Activated T-cell treated with anti-CD3 and anti-CD28 coated beads, Interleukin-2, amount 50 U/mL, for 72 hours (primary cell): ENCODE measurements at places on chromosomes 2 and 18. TPM values are rescaled to one million over a fixed set of nuclear protein-coding genes. Genes with fewer than 3 reads are reported as not detected.
A peak's percentile ranks its signal among the peaks of the same experiment; 100 is the strongest.

GRCh38 chr2:158213773-158214172 lies 112.1 kb downstream of the UPP2 start:
- no peak overlapping the region for H3K4me3 ChIP-seq
- peaks cover 14% of the 10 kb centered on the region for H3K27me3 ChIP-seq
- H3K36me3 ChIP-seq: no peaks in the 10 kb centered on the region
- no peak overlapping the region for H3K27ac ChIP-seq
- DNase-seq: no peak

The SLC19A3 gene
- not detected for total RNA-seq

DNA sequence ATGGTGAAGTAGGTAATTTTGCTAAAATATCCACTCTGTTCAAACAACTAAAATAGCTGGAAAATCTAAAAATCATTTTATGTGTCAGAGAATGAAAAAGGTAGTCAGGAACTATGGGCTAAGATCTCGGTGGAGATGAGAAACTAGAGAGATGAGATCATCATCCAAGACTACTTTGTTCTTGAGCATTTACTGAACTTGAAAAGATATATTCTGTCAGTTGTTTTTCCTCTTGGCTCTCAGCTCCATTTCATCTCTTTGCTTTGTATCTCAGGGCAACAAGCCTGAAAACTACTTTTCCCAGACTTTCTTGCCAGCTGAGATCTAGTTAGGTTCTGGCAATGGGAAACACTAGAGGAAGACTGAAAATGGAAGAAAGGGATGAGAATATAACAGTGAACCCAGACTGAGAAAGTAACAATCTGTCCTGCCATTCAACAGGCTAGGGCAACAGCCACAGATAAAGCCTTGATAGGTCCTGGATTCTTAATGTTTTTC lies 346.2 kb upstream of the MEX3C start:
- no peaks in the 10 kb centered on the region for H3K4me1 ChIP-seq
- H3K27ac ChIP-seq: no peak overlapping the region
- no peak overlapping the region for H3K4me3 ChIP-seq
- H3K27me3 ChIP-seq: peaks cover 6% of the 10 kb centered on the region
- no peak for DNase-seq

DNA sequence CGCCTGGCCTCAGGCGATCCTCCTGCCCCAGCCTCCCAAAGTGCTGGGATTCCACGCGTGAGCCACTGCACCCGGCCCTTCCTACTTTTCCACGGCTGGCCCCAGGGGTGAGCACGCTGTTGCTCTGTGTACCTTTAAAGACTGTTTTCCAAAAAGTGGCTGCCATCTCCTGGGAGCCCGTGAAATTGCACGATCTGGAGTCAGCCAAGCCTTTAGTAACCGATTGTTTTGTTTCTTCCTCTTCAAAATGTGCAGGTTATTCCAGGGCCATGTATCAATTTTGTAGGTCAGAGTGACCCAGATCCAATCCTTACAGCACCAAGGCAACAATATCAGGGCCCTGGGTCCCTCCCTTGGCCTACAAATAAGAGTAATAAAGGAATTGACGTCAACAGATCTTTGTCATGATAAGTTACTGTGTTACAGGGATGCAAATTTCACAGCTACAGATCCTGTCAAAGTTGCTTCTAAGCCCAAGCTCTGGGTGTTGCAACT lies 135.6 kb upstream of the ZNF236 start:
- DNase-seq: peak; percentile 14
- H3K4me1 ChIP-seq: peaks cover 26% of the 10 kb centered on the region
- H3K4me3 ChIP-seq: peak overlapping the region; percentile 59
- H3K27me3 ChIP-seq: peaks cover 44% of the 10 kb centered on the region

GRCh38 chr2:101120124-101120996 lies 30.8 kb downstream of the TBC1D8 start:
- DNase-seq: no peak
- H3K4me3 ChIP-seq: no peak overlapping the region
- no peak overlapping the region for H3K27ac ChIP-seq
- no peaks in the 10 kb centered on the region for H3K36me3 ChIP-seq
- no peaks in the 10 kb centered on the region for H3K27me3 ChIP-seq

The TUBB8B gene
- total RNA-seq: not detected

- peaks cover 8% of the 10 kb centered on the region for H3K36me3 ChIP-seq
- no peak overlapping the region for H3K27ac ChIP-seq
- H3K27me3 ChIP-seq: no peaks in the 10 kb centered on the region
Observed at GRCh38 chr18:76405681-76406356, 89.2 kb downstream of the ZNF516 start.

The KCNJ3 gene
- total RNA-seq: not detected

- H3K36me3 ChIP-seq: no peaks in the 10 kb centered on the region
- no peak overlapping the region for H3K4me3 ChIP-seq
- H3K27me3 ChIP-seq: no peaks in the 10 kb centered on the region
- no peak for DNase-seq
- no peak overlapping the region for H3K27ac ChIP-seq
- no peaks in the 10 kb centered on the region for H3K4me1 ChIP-seq
Observed at GRCh38 chr2:186927185-186927866, 78.4 kb upstream of the ZSWIM2 start.

DNA sequence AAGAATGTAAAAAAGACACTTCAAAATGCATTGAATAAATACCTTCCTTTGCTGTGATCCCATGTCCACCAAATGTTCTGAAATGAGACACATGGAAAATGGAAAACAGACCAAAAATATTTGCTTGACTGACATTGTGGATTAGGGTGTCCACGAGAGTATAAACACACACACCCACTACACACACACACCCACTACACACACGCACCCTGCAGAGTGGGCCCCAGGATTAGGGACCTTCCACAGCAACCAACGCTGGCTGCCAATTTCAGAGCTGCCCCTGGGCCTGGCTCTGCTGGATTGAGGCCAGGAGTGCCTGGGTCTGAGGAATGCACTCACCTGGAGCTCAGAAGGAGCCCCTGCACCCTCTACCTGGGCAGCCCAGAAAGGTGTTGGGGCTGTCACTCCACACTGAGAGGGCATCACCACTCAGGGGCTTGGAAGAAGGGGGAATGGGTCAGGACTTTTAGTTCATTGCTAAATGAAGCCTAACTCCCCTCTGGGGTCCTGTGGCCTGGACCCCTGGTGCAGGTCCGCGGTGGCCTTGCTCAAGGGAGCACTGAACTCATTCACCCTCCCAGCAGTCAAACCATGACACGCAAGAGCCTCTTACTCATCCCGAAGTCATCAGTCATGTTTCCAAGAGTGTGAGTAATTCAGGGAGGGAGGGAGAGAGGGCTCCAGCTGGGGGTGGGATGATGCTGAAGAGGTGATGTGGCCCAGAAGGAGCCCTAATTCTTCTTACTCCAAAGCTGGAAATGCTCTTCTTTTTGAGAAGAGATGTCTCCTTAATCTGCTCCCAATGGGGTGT lies 50.2 kb upstream of the PLB1 start:
- H3K4me3 ChIP-seq: peak overlapping the region; percentile 76
- no peaks in the 10 kb centered on the region for H3K27me3 ChIP-seq
- peak; percentile 83 for DNase-seq
- peaks cover 2% of the 10 kb centered on the region for H3K36me3 ChIP-seq

DNA sequence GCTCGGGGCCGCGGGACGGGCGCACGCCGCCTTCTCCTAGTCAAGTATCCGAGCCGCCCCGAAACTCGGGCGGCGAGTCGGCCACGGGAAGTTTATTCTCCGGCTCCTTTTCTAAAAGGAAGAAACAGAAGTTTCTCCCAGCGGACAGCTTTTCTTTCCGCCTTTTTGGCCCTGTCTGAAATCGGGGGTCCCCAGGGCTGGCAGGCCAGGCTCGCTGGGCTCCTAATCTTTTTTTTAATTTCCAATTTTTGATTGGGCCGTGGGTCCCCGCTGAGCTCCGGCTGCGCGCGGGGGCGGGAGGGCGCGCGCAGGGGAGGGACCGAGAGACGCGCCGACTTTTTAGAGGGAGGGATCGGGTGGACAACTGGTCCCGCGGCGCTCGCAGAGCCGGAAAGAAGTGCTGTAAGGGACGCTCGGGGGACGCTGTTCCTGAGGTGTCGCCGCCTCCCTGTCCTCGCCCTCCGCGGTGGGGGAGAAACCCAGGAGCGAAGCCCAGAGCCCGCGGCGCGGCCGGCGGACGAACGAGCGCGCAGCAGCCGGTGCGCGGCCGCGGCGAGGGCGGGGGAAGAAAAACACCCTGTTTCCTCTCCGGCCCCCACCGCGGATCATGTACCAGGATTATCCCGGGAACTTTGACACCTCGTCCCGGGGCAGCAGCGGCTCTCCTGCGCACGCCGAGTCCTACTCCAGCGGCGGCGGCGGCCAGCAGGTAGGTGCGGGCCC lies 617 bp downstream of the FOSL2 start:
- no peak overlapping the region for H3K4me3 ChIP-seq
- H3K27ac ChIP-seq: peak overlapping the region; percentile 33
- H3K27me3 ChIP-seq: no peaks in the 10 kb centered on the region
- H3K36me3 ChIP-seq: peaks cover 11% of the 10 kb centered on the region

DNA sequence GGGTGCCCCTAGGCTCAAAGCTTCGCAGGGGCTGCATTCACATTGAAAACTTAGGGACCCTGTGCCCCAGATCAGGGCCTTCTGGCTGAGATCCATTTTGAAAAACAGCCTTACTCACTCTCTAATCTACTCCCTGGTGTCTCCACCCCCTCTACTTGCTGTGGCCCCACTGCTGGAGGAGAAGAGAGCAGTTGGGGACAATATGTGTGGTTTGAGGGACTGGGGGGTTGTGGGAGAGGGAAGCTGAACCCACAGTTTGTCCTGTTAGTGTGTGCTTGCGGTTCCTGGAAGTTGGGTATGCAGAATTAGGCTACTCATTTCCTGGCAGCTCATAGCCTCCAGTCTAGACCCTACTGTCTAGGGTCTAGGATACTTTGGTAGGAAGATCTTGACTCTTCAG lies 211.4 kb downstream of the PRKCE start:
- peaks cover 43% of the 10 kb centered on the region for H3K4me1 ChIP-seq
- H3K27ac ChIP-seq: no peak overlapping the region
- no peak overlapping the region for H3K4me3 ChIP-seq
- H3K36me3 ChIP-seq: no peaks in the 10 kb centered on the region
- DNase-seq: no peak
- H3K27me3 ChIP-seq: no peaks in the 10 kb centered on the region

DNA sequence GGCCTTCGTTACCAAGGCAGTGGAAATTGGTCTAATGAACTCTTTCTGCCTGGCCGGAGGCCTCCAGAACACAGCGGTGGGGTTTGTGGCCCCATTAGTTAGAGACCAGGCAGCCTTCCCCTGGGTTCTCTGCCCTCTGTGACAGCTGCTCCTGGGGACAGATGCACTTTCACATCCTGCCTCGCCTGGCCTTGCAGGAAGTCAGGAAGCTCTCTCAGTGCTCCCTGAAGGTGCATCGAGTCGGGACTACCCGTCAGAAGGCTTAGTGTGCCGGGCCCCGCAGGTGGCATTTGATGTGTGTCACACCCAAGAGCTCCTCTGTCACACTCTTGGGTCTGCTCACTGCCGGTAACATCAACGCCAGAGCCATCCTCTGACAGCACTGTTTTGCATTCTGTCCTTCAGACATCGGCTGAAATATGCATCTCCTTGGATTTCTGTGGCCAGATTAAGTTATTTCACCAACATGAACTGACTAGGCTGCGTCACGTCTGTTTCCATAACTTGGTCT lies 158.3 kb downstream of the LDLRAD4 start:
- H3K27ac ChIP-seq: peak overlapping the region; percentile 78
- DNase-seq: peak; percentile 82
- H3K36me3 ChIP-seq: no peaks in the 10 kb centered on the region
- peaks cover 85% of the 10 kb centered on the region for H3K4me1 ChIP-seq

DNA sequence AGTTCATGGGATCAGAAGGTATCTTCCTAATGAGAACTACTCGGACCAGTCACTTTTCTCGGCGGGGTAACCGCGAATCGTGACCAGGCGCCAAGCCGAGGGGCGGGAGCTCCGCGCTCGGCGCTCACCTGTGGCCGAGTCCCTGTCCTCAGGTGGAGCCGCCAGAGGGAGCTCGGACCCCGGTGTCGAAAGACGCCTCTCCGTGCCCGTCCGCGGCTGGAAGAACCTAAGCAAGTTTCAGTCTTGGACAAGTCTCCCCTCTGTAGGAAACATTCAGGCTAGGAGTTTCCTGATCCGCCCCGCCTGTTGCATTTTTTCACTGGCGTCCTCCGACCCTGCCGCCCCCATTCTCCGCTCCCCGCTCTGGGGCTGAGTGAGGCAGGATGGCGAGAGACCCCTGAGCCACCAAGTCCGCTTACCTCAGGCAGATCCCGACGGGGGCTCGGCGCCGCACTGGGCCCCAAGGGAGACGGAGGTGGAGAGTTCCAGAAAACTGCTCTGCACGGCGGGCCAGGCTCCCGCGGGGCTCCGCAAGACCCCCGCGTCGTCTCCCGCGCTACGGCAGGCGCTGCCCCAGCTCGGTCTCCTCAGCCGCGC lies 480 bp downstream of the DSEL start:
- H3K27ac ChIP-seq: no peak overlapping the region
- DNase-seq: peak; percentile 70
- H3K4me1 ChIP-seq: peaks cover 27% of the 10 kb centered on the region
- no peaks in the 10 kb centered on the region for H3K36me3 ChIP-seq
- peak overlapping the region; percentile 90 for H3K4me3 ChIP-seq

- peaks cover 18% of the 10 kb centered on the region for H3K4me1 ChIP-seq
- H3K27ac ChIP-seq: peak overlapping the region; percentile 36
- H3K27me3 ChIP-seq: no peaks in the 10 kb centered on the region
Observed at GRCh38 chr2:37005118-37005868, 39.0 kb upstream of the STRN start.

DNA sequence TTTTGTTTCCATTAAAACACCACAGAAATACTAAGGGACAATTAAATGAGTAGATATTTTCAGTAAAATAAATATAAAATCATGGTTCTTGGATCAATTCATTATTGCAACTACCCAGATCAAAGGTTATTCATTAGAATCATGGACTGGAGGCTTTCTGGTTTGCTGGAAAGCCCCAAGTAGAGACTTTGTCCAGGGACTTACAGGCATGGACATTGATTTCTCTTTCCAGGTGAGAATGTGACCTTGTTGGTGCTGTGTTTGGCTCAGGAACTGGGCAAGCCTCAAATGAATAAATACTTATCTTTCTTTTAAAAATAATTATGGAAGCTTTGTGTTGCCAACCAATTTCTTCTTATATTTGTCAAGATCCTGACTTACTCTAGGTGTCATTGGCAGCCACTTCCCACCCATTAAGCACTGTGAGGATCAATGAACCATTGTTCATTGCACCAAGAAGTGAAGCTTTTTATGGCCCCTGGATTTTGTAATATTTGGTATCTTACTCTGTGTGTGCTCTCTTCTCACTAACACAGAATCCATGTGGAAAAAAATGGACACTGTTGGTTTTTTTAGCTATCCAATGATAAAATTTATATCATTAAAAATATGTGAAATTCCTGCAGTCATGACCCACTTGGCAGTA lies 205.8 kb upstream of the NRXN1 start:
- H3K27me3 ChIP-seq: no peaks in the 10 kb centered on the region
- DNase-seq: no peak
- H3K4me3 ChIP-seq: no peak overlapping the region
- no peak overlapping the region for H3K27ac ChIP-seq
- H3K36me3 ChIP-seq: no peaks in the 10 kb centered on the region

The CCDC85A gene
- total RNA-seq: not detected

DNA sequence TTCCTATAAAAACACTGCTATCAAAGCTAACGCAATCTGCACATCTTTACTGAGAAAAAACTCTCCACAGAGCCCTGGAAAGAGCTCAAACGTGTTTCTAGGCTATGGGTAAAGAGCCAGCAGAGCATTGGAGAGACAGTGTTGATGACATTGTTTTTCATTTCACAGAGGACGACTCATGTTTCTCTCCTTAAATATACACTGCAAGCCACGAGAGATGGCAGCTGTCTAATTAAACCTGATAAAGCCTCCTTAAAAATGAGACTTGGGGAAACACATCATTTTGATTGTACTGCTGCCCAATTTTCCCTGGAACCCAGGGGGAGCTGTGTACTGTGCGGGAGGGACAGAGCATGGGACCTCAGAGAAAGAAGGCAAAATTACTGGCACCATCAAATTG lies 294.3 kb upstream of the SETBP1 start:
- H3K27me3 ChIP-seq: no peaks in the 10 kb centered on the region
- DNase-seq: no peak
- no peak overlapping the region for H3K27ac ChIP-seq
- H3K4me1 ChIP-seq: no peaks in the 10 kb centered on the region
- H3K4me3 ChIP-seq: no peak overlapping the region
